ENCODE measurements at places on chromosomes 4 and X. TPM values are rescaled to one million over a fixed set of nuclear protein-coding genes. Genes with fewer than 3 reads are reported as not detected.

GRCh38 chr4:145482209-145483037, 770 bp downstream of the SMAD1 start:
- peak; percentile 65 for DNase-seq

GRCh38 chrX:150854856-150855255, 43.6 kb downstream of the CD99L2 start:
- DNase-seq: peak; percentile 34

- no peak for DNase-seq
Observed at GRCh38 chr4:14303856-14304255, 676.3 kb upstream of the BOD1L1 start.

GRCh38 chrX:155027509-155028066, 944 bp downstream of the FUNDC2 start:
- peak; percentile 61 for DNase-seq

- DNase-seq: no peak
Observed at GRCh38 chrX:132728296-132728695, 230.1 kb downstream of the HS6ST2 start.

DNA sequence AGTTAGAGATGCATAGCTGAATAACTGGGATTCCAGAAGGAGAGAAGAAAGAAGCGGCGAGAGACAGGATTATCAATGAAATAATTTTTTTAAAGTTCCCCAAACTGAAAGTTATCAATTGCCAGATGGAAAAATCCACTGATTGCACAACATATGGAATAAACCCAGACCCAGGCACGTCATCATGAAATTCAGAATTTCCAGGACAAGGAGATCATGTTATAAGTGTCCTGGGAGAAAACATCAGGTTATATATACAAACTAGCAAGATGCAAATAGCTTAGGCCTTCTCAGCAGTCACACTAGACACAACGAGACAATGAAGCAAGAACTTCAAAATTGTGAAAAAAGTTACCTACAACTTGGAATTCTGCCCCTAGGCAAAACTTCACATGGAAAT, 200.0 kb downstream of the PALLD start:
- DNase-seq: no peak

DNA sequence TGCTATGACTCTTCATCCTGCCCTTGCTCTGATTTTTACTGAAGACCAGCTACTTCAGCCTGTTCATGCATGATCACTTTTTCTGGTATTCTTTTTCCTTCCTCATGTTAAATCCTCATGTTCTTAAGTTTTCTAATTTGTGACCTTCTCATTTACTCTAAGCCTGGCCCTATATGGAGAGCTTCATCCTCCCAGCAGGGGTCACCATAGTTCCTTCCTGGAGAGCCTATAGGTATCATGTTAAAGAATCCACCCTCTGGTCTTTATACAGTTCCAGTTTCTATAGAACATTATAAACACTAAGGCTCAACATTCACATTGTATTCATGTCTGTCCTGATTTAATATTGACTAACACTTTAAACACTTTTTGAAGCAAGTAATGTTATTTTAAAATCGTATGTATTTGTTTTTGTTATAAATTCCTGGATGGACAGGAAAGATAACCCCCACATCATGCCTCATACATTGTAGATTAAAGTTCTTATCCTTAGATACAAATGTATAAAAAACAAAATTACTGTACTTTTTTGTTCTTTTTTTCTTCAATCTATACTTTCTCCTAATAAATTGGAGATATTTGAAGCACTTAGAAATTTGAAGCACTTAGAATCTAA, 53.8 kb upstream of the OTUD4 start:
- DNase-seq: peak; percentile 59

- DNase-seq: peak; percentile 21
Observed at GRCh38 chrX:131801911-131802310, 221.2 kb upstream of the STK26 start.

DNA sequence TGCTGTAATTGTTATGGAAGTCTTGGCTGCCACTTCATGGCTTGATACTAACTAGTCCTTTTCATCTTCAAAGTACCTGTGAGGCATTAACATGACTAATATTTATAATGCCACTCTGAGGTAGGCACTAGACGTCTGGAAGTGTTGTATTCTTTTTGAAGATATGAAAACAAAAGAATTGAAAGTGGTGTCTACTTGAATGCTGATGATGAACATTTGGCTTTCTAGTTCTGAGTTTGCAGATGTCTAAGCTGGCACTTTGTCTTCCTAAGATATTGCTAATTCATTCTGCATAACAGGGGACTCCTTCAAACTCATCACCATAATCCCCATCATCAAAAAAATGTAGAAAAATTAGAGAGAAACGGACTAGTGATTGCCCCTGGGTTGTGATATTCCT, 41.6 kb upstream of the HAND2 start:
- DNase-seq: no peak

DNA sequence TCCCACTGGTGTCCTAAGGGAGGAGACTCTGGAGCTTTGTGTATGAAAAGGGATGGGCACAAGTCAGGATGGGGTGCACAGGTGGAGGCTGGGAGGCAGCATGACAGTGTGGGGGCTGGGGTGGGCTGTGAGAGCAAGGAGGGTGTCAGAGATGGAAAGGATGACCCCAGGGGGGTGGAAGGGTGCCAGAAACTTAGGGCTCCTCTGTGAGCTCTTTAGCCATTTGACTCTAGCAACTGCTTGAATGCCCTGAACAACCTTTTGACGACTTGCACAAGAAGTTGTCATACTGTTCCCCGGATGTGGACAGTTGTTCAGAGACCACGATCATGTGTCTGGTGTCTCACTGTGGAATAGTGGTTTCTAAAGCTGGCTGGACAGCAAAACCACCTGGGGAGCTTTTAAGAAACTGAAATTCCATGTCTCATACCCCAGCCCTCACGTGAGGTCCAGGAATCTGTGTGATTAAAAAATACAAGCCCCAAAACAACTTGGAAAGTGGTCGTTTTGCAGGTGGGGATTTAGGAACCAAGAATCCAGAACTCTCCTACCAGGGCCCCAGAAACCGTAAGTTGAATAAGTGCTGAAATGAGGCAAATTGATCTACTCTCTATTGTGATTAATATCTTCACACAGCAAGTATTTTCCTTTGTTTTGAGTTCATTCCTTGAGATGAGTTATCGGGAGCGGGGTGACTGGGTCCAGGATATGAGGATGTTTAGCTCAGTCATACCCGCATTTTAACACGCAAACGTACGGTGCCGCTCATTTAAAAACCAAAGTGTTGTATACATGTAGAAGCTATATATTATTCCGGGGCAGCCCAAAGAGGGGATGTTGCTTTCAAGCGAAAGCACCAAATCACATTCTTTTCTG, 3.4 kb downstream of the RHOH start:
- DNase-seq: no peak

DNA sequence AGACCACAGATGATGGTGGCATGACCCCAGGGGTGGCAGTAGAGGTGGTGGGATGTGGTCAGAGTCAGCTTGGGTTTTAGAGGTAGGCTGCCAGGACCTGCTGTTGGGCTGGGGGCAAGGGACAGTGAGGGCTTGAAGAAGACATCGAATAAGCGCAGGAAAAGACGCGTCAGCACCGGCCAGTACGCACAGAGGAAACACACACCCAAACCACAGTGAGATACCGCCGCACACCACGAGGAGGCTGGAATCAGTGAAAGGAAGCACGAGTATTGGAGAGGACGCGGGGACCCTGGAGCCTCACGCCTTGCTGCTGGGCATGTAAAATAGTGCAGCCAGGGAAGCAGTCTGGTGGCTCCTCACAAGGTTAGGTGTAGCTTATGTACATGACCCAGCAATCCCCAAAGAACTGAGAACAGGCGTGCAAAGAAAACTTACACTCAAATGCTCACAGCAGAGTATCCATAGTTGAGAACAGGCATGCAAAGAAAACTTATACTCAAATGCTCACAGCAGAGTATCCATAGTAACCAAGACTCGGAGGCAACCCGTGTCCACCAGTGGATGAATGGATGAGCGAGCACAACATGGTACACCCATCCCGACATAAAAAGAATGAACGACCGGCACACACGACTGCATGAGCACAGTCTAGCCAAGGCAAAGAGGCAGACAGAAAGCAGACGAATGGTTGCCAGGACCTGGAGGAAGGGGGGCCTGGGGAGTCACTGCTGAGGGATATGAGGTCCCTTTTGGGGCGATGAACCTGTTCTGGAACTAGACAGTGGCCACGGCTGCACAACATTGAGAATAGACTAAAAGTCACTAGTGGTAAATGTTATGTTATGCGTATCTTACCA, 13.3 kb downstream of the PDZD4 start:
- no peak for DNase-seq

DNA sequence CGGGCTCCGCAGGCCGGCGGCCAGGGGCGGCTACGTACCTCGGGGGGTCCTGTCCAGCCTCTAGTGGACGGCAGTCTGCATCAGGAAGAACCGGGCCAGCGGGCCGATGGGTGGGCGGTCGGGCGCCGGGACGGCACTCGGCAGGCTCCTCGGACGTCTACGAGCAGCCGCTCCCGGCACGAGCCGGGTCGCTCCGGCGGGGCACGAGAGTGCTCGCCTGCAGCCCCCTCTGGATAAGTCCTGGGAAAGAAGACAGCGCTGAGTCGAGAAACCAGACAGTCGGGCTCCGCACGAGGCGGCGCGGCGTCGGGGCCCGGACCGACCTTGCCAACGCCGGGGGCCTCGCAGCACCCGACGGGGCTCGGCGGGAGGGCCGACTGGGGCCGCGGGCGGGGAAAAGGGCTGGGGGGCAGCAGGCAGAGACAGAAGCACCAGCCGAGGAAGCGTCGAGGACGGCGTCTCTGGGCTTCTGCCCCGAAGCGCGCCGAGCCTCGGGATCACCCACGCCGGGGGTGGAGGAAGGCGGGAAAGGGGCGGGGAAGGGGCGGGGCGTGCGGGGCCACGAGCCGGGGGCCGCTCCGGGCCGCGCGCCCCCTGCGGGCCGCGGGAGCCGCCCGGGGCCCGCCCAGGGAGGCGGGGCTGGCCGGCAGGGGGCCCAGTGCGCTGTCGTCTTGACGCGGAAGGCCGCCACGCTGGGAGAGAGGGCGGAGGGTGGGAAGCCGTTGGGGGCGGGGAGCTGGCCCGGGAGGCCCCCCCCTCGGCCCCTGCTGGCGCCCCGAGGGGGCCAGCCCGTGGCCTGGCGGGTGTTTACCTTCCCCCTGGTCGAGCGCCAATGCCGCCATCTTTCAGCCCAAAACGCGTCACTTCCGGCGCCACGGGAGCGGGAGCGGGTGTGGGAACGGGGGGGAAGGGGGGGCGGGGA, 1.9 kb downstream of the KLHL15 start:
- peak; percentile 41 for DNase-seq

DNA sequence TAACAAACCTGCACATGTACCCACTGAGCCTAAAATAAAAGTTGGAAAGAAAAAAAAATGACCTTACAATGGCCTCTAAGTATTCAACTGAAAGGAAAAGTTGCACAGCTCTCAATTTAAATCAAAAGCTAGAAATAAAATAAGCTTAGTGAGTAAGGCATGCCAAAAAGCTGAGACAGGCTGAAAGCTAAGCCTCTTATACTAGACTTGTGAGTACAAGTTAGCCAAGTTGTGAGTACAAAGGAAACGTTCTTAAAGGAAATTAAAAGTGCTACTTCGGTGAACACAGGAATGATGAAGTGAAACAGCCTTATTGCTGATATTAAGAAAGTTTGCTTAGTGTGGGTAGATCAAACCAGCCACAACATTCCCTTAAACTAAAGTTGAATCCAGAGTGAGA, 707.9 kb upstream of the PITX2 start:
- peak; percentile 15 for DNase-seq

GRCh38 chrX:107823042-107823441, 2.6 kb upstream of the MID2 start:
- no peak for DNase-seq

- peak; percentile 99 for DNase-seq
Observed at GRCh38 chr4:30950737-30951136, 230.6 kb downstream of the PCDH7 start.

DNA sequence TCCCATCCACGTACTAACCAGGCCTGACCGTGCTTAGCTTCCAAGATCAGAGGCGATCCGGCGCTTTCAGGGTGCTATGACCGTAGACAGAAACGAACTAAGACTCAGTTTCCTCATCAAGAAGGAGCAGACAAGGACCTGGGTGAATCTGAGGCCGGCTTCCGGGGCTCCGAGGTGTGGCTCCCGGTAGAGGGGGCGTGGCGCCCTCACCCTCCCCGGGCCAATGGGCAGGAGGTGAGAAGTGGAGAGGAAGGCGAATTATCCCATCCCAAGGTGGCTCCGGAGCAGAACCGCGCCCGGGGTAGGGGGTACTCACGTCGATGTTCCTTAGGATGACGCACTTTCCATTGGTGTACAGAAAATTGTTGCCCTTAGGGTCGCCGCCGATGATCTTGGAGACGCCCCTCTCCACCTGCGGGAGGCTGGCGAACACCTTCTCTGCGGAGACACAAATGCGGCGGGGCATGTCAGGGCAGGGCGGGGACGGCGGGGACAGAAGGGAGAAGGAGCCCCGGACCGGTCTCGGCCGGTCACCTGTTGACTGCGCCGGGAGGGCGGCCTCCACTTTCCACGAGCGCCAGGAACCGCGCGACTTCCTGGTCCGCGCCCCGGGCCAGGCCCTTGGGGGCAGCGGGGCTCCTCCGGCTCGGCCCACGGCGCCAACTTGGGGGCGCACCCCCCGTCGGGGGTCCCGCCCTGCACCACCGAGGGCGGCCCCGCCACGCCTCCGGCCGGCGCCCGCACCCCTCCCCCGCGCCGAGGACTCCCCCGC, 616 bp downstream of the WDR1 start:
- DNase-seq: peak; percentile 53

- DNase-seq: peak; percentile 43
Observed at GRCh38 chr4:145951931-145952330, 13.3 kb upstream of the ZNF827 start.

- DNase-seq: peak; percentile 55
Observed at GRCh38 chrX:31099536-31100090, 27.8 kb upstream of the FTHL17 start.

DNA sequence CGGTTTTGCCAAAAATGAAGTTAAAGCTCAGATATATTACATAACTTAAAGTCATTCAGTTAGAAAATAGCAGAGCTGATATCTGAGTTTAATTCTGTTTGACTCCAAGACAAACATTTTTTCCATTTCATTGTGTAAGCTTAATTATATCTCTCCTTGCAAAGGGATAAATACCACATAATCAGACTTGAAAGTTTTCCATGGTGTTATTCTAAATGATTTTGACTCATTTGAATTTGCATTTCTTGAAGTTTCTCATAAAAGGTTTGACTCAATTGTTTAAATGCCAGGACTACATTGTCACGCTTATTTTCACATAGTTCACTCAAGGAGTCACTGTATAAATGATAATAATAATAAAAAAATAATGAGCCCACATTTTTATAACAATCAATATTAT, 39.4 kb upstream of the DDX60 start:
- DNase-seq: no peak

Gene CDKN2AIP
- total RNA-seq: 18.1 TPM

Gene SSX2
- total RNA-seq: not detected

Gene STATH
- not detected for total RNA-seq

Gene CCDC120
- 1.1 TPM for total RNA-seq
